ENCODE measurements at places on chromosomes 7 and 10.

- no peaks in the 10 kb centered on the region for H3K27me3 ChIP-seq
- peaks cover 38% of the 10 kb centered on the region for H3K4me1 ChIP-seq
- no peak overlapping the region for H3K4me3 ChIP-seq
- no peak for DNase-seq
These were observed 67.3 kb downstream of the ST7 start for GRCh38 chr7:117020591-117020973.

GRCh38 chr10:28385748-28386502, 83.1 kb upstream of the MPP7 start:
- H3K36me3 ChIP-seq, result no peaks in the 10 kb centered on the region
- H3K4me1 ChIP-seq, result peaks cover 6% of the 10 kb centered on the region
- no peak for DNase-seq
- peaks cover 7% of the 10 kb centered on the region for H3K27me3 ChIP-seq
- no peak overlapping the region for H3K4me3 ChIP-seq
- H3K27ac ChIP-seq, result no peak overlapping the region

- no peak for DNase-seq
- no peak overlapping the region for H3K27ac ChIP-seq
- H3K36me3 ChIP-seq, result peaks cover 19% of the 10 kb centered on the region
- peaks cover 15% of the 10 kb centered on the region for H3K4me1 ChIP-seq
- H3K4me3 ChIP-seq, result no peak overlapping the region
These were observed 75.7 kb upstream of the EFCAB10 start for GRCh38 chr7:105656922-105657521.

DNA sequence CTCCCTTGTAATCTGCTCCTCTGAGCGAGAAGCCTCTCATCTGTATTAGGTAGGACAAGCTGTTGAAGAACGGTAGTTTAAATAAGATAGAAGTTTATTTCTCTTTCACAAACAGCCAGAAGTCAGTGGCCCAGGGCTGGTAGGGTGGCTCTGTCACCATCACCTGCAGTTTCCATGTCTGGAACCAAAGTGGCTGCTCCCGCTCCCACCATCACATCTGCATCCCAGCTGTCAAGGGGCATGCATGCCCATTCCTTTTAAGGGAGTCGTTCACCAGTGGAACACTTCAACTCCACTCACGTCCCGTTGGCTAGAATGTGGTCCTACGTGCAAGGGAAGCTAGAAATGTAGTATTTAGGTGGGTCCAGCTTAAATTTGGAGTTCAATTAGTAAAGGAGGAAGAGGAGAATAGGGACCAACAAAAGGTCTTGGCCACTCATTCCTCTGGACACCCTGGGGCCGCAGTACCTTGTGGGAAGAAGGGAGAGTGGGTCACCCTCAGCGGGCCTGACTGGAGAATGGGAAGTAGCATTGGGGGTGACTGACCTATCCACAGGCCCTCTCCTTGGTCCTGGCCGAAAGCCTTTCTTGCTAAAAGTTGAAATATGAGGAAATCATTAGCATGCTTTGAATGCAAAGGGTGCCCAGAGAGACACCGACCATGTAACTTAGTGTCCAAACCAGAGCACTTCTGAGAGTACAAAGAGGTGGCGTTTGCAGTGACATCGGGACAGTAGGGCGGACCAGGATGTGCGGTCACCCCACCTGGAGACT, 48.0 kb downstream of the ELFN1 start:
- H3K27me3 ChIP-seq, result no peaks in the 10 kb centered on the region
- DNase-seq, result no peak
- H3K36me3 ChIP-seq, result peaks cover 6% of the 10 kb centered on the region
- peaks cover 14% of the 10 kb centered on the region for H3K4me1 ChIP-seq
- H3K27ac ChIP-seq, result no peak overlapping the region

GRCh38 chr7:145360511-145361100, 524.8 kb upstream of the TPK1 start:
- H3K27ac ChIP-seq, result no peak overlapping the region
- no peaks in the 10 kb centered on the region for H3K36me3 ChIP-seq
- H3K4me1 ChIP-seq, result no peaks in the 10 kb centered on the region

- no peak for DNase-seq
- H3K27me3 ChIP-seq, result peaks cover 6% of the 10 kb centered on the region
- no peak overlapping the region for H3K4me3 ChIP-seq
- no peaks in the 10 kb centered on the region for H3K36me3 ChIP-seq
These were observed 351.7 kb upstream of the C7orf33 start for GRCh38 chr7:148238761-148239325.

GRCh38 chr10:72875250-72876055, 18.1 kb upstream of the OIT3 start:
- H3K4me1 ChIP-seq, result no peaks in the 10 kb centered on the region
- DNase-seq, result no peak
- no peak overlapping the region for H3K4me3 ChIP-seq

DNA sequence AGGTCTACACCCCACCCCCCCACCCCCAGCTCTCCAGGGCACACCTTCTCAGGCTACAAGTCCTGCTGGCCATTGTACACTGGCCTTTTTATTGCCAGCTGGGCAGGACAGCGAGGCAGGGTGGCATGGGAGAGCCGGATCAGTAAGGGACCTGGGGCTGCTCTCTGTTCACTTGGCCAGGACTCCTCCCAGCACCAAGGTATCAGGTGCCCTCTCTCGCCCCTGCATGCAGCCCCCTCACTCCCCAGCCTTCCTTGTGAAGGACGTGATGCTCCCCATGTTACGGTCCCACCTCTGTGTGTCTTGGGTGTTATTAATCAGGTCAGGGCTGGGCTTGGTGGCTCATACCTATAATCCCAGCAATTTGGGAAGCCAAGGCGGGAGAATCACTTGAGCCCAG, 26.3 kb downstream of the PODXL start:
- H3K27me3 ChIP-seq, result no peaks in the 10 kb centered on the region
- no peak overlapping the region for H3K4me3 ChIP-seq
- no peak for DNase-seq
- H3K36me3 ChIP-seq, result peaks cover 4% of the 10 kb centered on the region
- no peak overlapping the region for H3K27ac ChIP-seq

- no peak overlapping the region for H3K27ac ChIP-seq
- no peak overlapping the region for H3K4me3 ChIP-seq
- no peak for DNase-seq
- no peaks in the 10 kb centered on the region for H3K36me3 ChIP-seq
- no peaks in the 10 kb centered on the region for H3K4me1 ChIP-seq
- H3K27me3 ChIP-seq, result peaks cover 3% of the 10 kb centered on the region
These were observed 4.1 kb downstream of the OR9A4 start for GRCh38 chr7:141920281-141920680.

DNA sequence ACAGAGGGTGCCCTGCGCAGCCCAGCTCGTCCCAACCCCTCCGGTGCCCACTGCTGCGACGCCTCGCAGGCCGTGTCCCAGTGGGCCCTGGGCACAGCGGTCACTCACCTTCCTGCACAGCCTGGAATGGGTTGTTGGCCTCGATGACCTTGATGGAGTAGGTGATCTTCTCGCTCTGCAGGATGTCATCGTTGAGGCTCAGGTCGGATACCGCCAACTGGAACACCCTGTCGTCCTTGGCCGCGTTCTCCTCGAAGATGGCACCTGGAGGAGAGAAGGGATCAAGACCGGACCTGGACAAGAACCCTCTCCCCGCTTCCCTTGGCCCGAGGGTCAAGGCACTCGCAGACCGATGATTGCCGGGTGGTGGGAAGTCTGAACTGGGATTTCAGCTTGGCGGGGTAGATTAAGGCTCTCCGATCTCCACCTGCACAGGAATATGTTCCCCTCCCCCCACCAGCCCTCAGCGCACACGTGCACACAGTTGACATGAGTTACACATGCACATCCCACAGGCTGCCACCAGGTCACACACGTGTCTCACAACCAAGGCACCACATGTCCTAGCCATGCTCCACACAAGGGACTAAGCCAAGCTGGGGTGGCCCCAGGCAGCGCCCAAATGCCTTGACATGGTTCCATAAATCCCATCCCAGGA, 2.6 kb downstream of the GRID1 start:
- H3K36me3 ChIP-seq, result no peaks in the 10 kb centered on the region
- H3K4me3 ChIP-seq, result peak overlapping the region; percentile 49
- DNase-seq, result no peak
- H3K4me1 ChIP-seq, result peaks cover 17% of the 10 kb centered on the region
- H3K27me3 ChIP-seq, result peaks cover 86% of the 10 kb centered on the region

GRCh38 chr7:80918399-80918798, 452 bp downstream of the SEMA3C start:
- no peaks in the 10 kb centered on the region for H3K27me3 ChIP-seq
- peak overlapping the region; percentile 99 for H3K27ac ChIP-seq
- no peak for DNase-seq
- H3K36me3 ChIP-seq, result peaks cover 28% of the 10 kb centered on the region
- H3K4me3 ChIP-seq, result peak overlapping the region; percentile 98

GRCh38 chr7:128853799-128854198, 8.9 kb upstream of the ATP6V1F start:
- DNase-seq, result no peak
- H3K27me3 ChIP-seq, result no peaks in the 10 kb centered on the region
- H3K36me3 ChIP-seq, result peaks cover 18% of the 10 kb centered on the region
- H3K27ac ChIP-seq, result no peak overlapping the region
- no peak overlapping the region for H3K4me3 ChIP-seq

DNA sequence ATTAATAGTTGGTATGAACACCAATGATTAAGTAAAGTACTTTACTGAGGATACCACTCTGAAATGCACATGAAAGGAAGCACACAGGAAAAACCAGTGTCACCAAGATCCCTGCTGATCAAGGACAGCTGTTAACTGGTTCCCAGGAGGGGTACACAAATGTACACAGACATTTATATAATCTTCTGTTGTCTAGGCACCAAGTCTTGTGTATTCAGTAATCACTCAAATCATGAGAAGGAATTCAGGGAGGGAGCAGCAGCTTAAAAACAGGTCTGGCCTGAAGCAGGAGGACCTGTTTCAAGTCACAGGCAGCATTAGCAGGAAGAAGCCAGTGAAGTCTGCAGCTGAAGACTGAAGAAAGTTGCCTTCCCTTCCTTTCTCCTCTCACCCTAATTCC, 18.7 kb downstream of the MPP7 start:
- no peak overlapping the region for H3K4me3 ChIP-seq
- no peak for DNase-seq
- H3K36me3 ChIP-seq, result no peaks in the 10 kb centered on the region

DNA sequence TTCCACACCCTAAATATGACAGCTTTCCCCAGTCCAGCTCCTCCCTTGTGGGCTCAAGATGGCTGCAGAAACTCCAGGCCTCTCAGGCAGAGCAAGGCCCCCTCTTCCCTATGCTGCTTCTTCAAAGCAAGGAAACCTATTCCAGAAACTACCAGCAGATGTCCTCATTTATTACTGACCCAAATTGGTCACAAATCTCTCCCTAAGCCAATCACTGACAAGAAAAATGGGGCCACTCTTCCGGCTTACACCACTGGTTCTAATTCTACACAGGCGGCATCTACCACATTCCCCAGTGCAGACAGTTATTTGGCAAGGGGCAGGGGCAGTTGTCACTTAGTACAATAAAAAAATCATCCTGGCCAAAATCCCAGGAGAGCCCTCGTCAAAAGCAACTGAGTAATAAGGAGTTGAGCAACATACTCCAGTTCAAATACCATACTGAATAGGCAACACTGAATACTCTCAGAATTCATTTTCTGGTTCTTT, 150.4 kb downstream of the SFMBT2 start:
- H3K27me3 ChIP-seq, result peaks cover 66% of the 10 kb centered on the region
- no peak overlapping the region for H3K27ac ChIP-seq
- no peak overlapping the region for H3K4me3 ChIP-seq
- no peak for DNase-seq
- no peaks in the 10 kb centered on the region for H3K36me3 ChIP-seq
- peaks cover 17% of the 10 kb centered on the region for H3K4me1 ChIP-seq

DNA sequence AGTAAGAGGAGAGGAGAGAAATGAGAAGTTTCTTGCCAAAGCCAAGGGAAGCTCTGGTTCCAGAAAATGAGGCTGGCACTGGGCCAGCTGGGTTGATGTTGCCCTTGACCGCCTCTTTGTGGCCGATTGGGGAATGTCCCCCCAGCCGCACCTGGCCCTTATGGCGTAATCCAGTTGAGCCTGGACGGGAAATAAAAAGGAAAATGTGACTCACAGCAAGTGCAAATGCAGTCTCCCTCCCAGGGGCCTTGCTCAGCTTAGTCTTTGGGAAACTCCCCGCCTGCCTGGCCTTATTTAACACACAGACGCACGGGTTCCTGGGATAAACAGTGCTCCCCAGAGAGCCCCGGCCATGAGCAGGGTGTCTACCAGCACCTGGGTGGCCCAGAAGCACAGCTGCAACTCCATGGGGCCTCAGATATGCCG, 174.8 kb downstream of the KIAA1217 start:
- peaks cover 52% of the 10 kb centered on the region for H3K4me1 ChIP-seq
- peak; percentile 86 for DNase-seq
- peak overlapping the region; percentile 98 for H3K27ac ChIP-seq

Data from mesothelial cell of epicardium (in vitro differentiated cells).